ENCODE measurements at places on chromosomes 4 and X. TPM values are rescaled to one million over a fixed set of nuclear protein-coding genes. Genes with fewer than 3 reads are reported as not detected.

SH3RF1 gene
- total RNA-seq = 23.3 TPM

LRRC66 gene
- total RNA-seq = 0.32 TPM

GLRA3 gene
- total RNA-seq = not detected

GAGE12E gene
- not detected for total RNA-seq

XAGE1A gene
- not detected for total RNA-seq

Data from cardiac atrium fibroblast (primary cell).